Stimulated activated CD8-positive, alpha-beta memory T cell treated with anti-CD3 and anti-CD28 coated beads, Interleukin-15, amount 100 ng/mL, for 4 hours (primary cell): ENCODE measurements at places on chromosomes 5 and 9.

GRCh38 chr9:135326141-135326540 lies 153.4 kb upstream of the PPP1R26 start:
- DNase-seq = no peak

DNA sequence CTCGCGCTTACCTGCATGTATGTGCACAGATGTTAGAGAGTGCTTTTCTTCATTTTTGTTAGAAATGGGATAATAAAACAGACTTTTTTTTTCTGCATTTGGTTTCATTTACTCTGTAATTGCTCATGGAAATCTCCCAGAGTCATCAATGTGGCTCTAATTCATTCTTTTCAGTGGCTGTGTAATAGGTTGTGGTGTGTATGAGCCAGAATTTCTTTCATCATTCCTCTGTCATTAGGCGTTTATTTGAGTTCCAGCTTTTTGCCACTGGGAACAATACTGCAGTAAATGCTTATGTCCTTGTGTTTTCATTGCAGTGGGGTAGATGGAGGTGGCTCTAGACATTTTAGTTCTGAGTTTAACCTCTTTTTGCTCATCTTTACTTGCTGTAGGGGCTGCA lies 118.9 kb downstream of the NXNL2 start:
- DNase-seq = no peak

DNA sequence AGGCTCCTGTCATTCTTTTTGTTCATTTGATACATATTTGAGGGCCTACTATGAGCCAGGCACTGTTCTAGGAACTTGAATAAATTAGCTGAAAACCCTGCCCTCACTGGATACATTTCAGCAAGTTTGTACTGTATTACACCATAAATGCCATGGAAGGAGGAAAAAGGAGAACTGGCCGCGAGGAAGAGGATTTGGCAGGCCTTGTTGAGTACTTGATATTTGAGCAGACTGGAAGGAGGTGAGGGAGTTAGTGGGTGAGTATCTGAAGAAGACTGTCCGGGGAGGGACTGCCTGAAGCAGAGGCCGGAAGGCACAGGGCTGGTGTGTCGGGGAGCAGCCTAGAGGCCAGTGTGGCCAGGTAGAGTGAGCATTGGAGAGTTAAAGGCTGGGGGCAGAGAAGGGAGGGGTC lies 4.5 kb downstream of the SNX30 start:
- no peak for DNase-seq

DNA sequence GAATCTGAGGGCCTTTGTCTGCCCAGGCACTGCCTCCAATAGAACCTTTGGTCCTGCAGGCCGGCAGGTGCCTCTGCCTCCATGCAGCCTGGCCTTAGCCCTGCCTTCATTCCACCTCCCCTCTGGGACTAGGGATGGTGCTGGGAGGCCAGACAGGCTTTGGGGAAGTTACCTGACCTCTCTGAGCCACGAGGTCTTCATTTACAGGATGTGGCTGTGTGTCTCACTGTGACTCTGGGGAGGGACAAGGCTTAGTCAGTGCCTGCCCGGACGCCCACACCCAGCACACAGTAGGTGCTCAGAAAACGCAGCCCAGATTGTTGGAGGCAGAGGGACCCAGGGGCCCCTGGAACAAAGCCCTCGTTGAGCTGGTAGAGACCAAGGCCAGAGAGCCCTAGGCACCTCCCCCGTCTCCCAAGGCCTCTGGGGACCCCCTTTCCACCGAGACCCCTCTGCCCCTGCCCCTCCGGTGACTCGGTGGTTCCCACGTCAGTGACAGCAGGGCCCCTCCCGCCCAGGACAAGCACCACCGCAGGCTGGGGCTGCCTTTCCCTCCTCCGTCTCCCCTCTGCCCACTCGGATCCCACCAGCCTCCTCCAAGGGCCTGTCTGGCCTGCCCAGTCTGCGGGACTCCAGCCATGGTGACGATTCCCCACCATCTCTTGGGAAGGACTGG lies 46.9 kb upstream of the EGFL7 start:
- DNase-seq = no peak

- DNase-seq = no peak
These were observed 25.2 kb downstream of the LNPEP start for GRCh38 chr5:96961053-96961452.

DNA sequence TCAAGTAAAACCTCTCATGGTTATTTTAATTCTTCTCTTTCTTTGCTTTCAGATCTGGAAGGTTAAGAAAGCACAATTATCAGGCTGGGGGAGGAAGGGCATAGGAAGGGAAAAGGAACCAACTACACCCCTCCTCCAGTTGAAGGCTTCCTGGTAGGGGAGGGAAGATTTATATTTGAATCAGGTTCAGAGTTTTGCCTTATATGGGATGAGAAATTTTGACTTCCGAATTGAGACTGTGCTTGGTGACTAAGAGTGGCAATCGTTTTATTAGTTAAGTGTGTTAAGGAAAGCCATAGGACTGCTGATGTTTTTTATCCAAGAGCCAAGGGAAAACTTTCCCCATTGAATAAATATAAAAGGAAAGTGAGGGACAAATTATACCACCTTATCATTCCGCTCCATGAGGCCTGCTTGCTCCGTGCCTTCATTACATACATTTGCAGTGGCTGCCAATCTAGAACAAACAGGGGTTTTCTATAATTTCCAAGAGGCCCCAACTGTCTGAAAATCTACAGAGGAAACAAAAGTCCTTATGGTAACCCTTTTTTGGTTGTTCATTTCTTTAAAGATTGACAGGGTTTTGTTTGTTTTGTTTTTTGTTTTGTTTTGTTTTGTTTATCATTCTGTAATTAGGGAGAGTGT lies 115.7 kb upstream of the EPB41L4A start:
- DNase-seq = no peak

GRCh38 chr9:35755071-35755470 lies 995 bp upstream of the MSMP start:
- DNase-seq = no peak

DNA sequence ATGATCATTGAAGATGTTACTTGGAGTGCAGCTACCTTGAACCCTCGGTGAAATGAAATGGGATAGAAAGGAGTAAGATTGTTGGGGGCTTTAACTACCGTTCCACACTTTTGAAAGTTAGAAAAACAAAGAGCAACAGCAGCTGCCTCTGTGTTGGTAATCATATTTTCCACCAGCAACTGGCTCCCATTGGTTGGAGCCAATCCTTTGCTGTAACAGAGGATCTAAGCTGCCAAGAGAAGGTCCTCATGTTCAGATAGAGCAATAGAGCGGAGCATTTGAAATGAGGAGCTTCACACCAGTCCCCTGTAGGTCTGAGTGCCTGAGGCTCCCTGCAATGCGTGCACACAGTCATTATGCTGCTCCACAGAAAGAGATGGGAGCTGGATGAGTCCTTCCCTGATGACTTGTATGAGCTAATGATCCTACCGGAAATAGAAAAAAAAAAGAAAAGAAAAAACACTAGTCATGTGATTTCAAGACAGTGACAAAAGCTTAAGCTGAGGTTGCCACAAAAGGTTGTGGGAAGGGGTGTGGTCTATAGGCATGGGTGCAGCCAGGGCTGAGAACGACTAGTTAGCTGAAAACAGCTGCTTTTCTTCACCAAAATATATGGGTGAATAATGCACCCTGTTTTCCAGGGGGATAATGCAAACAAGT lies 300.7 kb downstream of the MLLT3 start:
- DNase-seq = no peak

DNA sequence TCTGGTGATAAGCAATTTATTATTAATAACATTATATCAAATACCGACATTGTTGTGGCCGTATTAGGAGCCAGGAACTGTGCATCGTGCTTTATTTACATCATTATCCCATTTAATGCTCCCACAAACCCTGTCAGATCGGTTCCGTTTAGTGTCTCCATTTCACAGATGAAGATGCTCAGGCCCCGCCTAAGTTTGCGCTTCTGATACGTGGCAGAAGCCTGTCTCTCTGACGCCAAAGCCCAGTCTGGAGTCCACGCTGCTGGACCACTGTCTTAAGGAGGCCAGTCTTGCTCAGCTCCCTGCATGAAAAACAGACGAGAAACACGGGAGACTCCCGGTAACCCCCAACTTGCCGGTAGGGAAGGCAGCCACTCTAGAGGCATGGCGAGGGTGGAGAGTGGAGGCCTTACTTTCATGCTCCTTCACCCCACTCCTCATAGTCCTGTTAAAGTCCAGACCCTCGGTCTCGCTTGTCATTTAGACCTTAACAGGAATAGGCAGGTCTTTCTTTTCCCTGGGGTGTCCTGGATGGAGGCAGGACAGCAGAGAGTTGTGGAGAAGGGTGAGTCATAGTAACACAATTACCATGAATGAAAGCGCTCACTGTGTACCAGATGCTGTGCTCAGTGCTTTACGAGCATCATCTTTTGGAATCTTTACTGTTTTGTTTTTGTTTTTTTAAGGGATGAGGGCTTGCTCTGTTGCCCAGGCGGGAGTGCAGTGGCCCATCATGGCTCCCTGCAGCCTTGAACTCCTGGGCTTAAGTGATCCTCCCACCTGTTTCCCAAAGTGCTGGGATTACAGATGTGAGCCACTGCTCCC lies 872 bp downstream of the TXNDC15 start:
- DNase-seq = no peak

DNA sequence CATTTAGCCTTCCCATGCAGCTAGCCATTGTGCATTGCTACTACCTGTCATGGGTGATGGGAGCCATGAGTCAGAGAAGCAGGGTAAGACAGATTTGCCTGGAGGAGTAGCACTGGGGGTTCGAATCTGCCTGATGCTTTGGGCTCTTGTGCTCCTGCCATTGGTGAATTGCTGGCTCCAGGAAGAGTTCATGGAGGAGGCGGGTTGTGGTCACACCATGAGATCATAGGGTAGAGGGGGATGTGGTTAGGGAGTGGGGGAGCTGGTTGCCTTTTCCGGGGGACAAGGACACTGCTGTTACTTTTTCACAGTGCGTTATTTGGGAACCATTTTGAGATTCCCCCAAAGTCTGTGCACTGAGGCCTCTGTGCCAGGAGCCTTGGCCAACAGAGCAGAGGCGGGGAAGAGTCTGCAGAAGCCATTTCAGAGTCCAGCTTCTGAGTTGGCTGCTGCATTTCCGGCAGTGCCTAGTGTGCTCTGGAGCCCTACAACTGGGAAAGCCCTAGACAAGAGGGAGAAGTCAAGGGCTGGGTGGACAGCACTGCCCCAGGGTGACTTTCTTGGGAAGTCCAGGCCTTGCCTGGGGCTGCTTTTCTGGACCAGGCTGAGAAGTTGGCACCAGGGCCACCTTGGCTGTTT lies 6.2 kb downstream of the ANGPTL2 start:
- DNase-seq = no peak
